CD4-positive, alpha-beta T cell (primary cell): ENCODE measurements at places on chromosomes 4 and X. TPM values are rescaled to one million over a fixed set of nuclear protein-coding genes. Genes with fewer than 3 reads are reported as not detected.

GRCh38 chr4:60327651-60328050 lies 872.5 kb upstream of the ADGRL3 start:
- no peak overlapping the region for H3K4me3 ChIP-seq
- DNase-seq = no peak
- no peaks in the 10 kb centered on the region for H3K4me1 ChIP-seq
- H3K36me3 ChIP-seq = no peaks in the 10 kb centered on the region
- no peaks in the 10 kb centered on the region for H3K27me3 ChIP-seq
- H3K27ac ChIP-seq = no peak overlapping the region

GRCh38 chrX:131067216-131067615 lies 9.1 kb downstream of the ARHGAP36 start:
- peaks cover 11% of the 10 kb centered on the region for H3K4me1 ChIP-seq
- no peak overlapping the region for H3K4me3 ChIP-seq
- H3K27ac ChIP-seq = no peak overlapping the region
- no peak for DNase-seq
- peaks cover 20% of the 10 kb centered on the region for H3K27me3 ChIP-seq
- H3K36me3 ChIP-seq = no peaks in the 10 kb centered on the region

- H3K4me3 ChIP-seq = no peak overlapping the region
- H3K4me1 ChIP-seq = peaks cover 1% of the 10 kb centered on the region
- DNase-seq = no peak
- no peak overlapping the region for H3K27ac ChIP-seq
- H3K27me3 ChIP-seq = peaks cover 50% of the 10 kb centered on the region
These were observed 5.2 kb downstream of the POU4F2 start for GRCh38 chr4:146643812-146644401.

DNA sequence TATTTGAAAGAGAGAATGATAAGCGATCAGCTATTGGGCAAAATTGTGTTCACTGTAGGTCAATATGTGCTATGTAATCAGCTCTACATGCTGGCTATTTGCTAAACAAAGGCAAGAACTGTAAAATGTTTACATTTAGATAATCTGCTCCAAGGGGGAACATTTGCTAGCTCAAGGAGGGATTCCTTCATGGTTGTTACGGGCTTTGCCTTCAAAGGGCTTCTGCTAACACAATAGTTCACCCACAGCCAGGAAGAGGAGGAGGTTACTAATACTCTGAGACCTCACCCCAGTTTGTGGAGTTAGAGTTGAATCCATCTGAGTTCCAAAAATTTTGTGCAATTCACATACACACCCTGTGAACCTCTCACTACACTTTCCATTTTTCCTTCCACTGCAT lies 107.6 kb upstream of the BMP3 start:
- no peaks in the 10 kb centered on the region for H3K36me3 ChIP-seq
- DNase-seq = no peak
- no peak overlapping the region for H3K4me3 ChIP-seq
- no peaks in the 10 kb centered on the region for H3K27me3 ChIP-seq
- H3K4me1 ChIP-seq = no peaks in the 10 kb centered on the region

DNA sequence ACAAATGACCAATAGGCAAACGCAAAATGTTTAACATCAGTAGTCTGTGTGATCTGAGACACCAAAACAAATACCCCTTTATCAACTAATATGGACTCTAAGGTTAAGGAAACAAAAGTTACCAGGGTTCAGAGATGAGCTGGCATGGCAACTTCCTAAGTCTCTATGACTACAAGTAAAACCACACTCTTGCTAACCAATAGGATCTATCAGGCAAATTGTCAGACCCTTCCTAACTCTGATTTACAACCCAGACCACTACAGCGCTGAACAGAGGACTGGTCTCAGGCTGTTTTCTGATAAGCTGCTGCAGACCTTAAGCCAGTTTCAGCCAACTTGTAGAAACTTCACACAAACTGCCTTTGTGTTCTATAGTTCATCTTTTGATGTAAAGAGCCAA lies 608.0 kb downstream of the TLL1 start:
- H3K36me3 ChIP-seq = no peaks in the 10 kb centered on the region
- H3K4me3 ChIP-seq = no peak overlapping the region
- H3K27ac ChIP-seq = no peak overlapping the region

RIPPLY1 gene
- total RNA-seq = not detected

GRCh38 chr4:41373221-41373620 lies 116.5 kb downstream of the UCHL1 start:
- no peaks in the 10 kb centered on the region for H3K4me1 ChIP-seq
- no peaks in the 10 kb centered on the region for H3K36me3 ChIP-seq
- no peak for DNase-seq
- no peak overlapping the region for H3K27ac ChIP-seq
- H3K4me3 ChIP-seq = no peak overlapping the region
- H3K27me3 ChIP-seq = no peaks in the 10 kb centered on the region

- H3K27ac ChIP-seq = no peak overlapping the region
- no peaks in the 10 kb centered on the region for H3K4me1 ChIP-seq
- no peak for DNase-seq
- H3K36me3 ChIP-seq = no peaks in the 10 kb centered on the region
- no peak overlapping the region for H3K4me3 ChIP-seq
- peaks cover 16% of the 10 kb centered on the region for H3K27me3 ChIP-seq
These were observed 60.0 kb upstream of the NKX1-1 start for GRCh38 chr4:1466034-1466862.

FMR1NB gene
- not detected for total RNA-seq

GPAT3 gene
- total RNA-seq = 4.6 TPM

FSTL5 gene
- not detected for total RNA-seq

NEXMIF gene
- total RNA-seq = 1.3 TPM

DNA sequence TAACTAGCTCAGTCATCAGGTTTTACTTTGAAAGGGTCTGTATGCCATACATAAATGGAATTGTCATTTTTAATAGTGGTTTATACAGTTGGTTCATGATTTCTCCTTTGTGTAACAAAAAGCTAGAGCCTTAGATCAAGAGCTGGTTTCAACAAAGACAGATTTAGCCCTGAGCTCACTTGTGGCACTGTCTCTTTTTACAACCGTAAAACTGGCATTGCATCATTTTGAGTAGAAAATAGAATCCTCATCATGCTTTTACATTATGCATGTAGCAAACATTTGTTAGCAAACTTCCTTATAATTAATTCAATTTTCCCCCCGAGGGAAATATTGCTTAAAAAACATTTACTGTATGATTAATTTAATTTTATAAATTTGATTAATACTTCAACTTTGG lies 1871.5 kb downstream of the ARAP2 start:
- no peaks in the 10 kb centered on the region for H3K27me3 ChIP-seq
- H3K4me3 ChIP-seq = no peak overlapping the region
- H3K27ac ChIP-seq = no peak overlapping the region
- DNase-seq = no peak
- no peaks in the 10 kb centered on the region for H3K4me1 ChIP-seq

EOLA2 gene
- total RNA-seq = 48.7 TPM

ZMAT1 gene
- 20.2 TPM for total RNA-seq

DNA sequence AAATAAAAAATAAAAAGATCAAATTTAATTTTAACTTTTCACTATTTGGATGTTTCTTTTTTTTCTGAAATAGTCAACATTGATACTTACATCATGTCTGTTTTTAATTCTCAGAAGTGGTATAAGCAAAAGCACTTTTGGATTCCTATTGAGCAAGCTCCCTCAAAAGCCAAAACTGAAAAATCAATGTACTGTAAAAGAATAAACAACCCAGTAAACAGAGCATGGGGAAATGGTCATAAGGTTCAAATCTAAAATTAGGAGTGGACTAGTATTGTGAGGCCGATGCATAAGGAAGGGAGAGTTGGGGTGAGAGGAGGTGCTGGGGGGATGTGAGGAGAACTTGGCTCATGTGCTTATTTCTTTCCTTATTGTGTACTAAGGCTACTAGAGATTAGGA lies 37.9 kb downstream of the NUDT6 start:
- H3K27me3 ChIP-seq = no peaks in the 10 kb centered on the region
- H3K4me1 ChIP-seq = no peaks in the 10 kb centered on the region
- no peaks in the 10 kb centered on the region for H3K36me3 ChIP-seq
- H3K4me3 ChIP-seq = no peak overlapping the region
- DNase-seq = no peak

DNA sequence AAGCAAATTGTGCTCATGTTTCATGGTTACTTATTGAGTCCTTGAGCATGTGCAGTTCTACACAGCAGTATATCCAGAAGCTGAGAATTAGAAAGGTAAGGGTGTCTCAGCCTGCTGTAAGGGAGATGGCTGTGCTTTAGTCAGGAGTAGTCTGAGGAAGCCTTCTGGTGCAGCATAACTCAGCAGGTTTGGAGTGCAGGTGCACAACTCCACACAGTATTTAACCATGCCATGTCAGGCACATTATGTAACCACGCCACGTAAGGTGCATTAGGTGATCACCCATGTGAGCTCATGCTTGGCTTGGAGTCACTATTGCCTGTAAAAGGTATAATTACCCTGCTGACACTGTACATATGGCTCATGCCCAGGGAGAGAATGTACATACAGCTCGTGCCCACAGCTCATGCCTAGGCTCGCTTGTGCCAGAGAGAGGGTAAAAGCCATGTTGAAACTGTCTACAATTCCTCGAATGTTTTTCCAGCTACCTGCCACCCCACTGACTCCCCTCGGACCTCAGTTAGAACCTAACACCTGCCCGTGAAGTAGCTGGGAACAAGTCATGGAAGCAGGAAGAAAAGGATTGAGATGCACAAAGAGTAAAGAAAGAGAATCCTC lies 37.8 kb downstream of the UCHL1 start:
- H3K4me1 ChIP-seq = no peaks in the 10 kb centered on the region
- H3K4me3 ChIP-seq = no peak overlapping the region
- no peaks in the 10 kb centered on the region for H3K36me3 ChIP-seq
- H3K27ac ChIP-seq = no peak overlapping the region
- no peaks in the 10 kb centered on the region for H3K27me3 ChIP-seq

DNA sequence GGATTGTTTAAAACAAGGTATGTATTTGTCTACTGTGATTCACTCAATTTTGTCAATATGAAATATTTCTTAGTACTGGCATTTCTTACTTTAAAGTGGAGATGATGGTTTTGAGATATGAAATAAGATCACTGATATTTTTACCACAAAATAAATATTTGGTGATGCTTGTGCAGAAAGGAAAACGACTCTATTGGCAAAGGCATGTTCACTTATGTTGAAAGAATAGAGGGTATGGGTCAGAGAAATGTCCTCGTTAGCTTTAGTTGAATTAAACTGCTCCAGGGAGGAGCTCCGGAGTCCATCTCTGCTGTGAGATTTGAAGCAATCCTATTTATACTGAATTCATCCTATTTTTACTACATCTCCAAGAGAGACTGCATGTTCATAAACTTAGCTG lies 84.2 kb downstream of the SH3BGRL start:
- no peak for DNase-seq
- no peak overlapping the region for H3K4me3 ChIP-seq
- H3K27me3 ChIP-seq = no peaks in the 10 kb centered on the region
- no peaks in the 10 kb centered on the region for H3K4me1 ChIP-seq
- no peak overlapping the region for H3K27ac ChIP-seq
- H3K36me3 ChIP-seq = no peaks in the 10 kb centered on the region

DNA sequence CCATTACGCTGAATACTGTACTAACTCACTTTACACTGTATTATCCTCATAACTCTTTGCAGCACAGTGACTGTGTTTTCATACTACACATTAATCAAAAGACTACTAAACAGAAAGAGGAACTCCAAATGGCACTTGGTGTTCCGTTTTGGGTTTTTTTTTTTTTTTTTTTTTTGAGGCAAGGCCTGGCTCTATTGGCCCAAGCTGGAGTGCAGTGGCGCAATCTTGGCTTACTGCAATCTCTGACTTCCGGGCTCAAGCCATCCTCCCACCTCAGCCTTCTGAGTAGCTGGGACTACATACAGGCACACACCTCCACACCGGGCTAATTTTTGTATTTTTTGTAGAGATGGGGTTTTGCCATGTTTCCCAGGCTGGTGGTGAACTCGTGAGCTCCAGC lies 10.7 kb downstream of the KLHL8 start:
- no peak overlapping the region for H3K27ac ChIP-seq
- no peak for DNase-seq

GRCh38 chr4:16055471-16055870 lies 28.4 kb downstream of the PROM1 start:
- H3K36me3 ChIP-seq = no peaks in the 10 kb centered on the region
- H3K4me3 ChIP-seq = no peak overlapping the region
- H3K4me1 ChIP-seq = no peaks in the 10 kb centered on the region
- peaks cover 12% of the 10 kb centered on the region for H3K27me3 ChIP-seq
- no peak for DNase-seq

DNA sequence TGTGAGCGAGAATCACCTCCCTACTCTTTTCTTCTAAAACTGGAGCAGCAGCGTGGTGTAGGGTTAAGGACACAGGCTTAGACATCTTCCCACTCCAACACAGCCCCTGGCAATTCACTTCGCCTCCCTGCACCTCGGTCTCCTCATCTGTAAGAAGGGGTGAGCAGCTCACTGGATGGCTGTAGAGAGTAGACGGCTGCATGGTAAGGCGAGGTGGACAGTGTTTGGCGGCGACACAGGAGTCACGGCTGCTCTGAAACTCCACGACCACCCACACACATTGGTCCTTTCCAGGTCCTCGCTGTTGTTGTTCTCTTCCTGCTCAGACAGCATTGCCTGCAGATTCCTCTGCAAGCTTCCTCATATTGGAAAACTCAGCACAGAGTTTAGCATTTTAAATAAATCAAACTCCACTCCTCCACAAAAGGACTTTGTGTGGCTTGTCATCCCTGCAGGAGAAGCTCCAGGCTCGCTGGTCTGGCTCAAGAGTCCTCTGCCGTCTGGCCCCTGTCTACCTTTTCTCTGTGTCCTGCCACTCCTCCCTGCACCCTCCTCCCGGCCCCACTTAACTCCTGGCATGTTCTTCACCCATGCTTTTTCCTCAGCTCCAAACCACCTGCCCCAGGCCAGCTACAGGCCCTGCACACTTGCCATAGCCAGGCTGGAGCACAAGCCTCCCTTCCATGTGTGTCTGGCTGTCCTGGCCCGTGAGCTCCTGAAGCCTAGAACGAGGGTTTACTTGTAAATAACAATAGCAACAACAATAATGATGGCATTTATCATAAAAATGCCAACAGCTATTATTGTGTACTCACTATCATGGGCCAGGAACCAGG lies 41.3 kb upstream of the CRMP1 start:
- no peaks in the 10 kb centered on the region for H3K27me3 ChIP-seq
- no peaks in the 10 kb centered on the region for H3K36me3 ChIP-seq
- H3K4me1 ChIP-seq = no peaks in the 10 kb centered on the region
- H3K4me3 ChIP-seq = no peak overlapping the region
- DNase-seq = no peak

- no peak overlapping the region for H3K4me3 ChIP-seq
- H3K27me3 ChIP-seq = no peaks in the 10 kb centered on the region
- no peak overlapping the region for H3K27ac ChIP-seq
- no peak for DNase-seq
- no peaks in the 10 kb centered on the region for H3K4me1 ChIP-seq
- no peaks in the 10 kb centered on the region for H3K36me3 ChIP-seq
These were observed 115.5 kb upstream of the HS3ST1 start for GRCh38 chr4:11544211-11544610.

GRCh38 chr4:144115519-144115918 lies 25.0 kb downstream of the GYPA start:
- H3K36me3 ChIP-seq = no peaks in the 10 kb centered on the region
- no peak for DNase-seq
- no peaks in the 10 kb centered on the region for H3K4me1 ChIP-seq
- no peak overlapping the region for H3K4me3 ChIP-seq

CSAG3 gene
- not detected for total RNA-seq
